ENCODE measurements at places on chromosomes 3 and 15.

GRCh38 chr3:41162541-41162940 is 36.8 kb upstream of the CTNNB1 start:
- no peak for DNase-seq

DNA sequence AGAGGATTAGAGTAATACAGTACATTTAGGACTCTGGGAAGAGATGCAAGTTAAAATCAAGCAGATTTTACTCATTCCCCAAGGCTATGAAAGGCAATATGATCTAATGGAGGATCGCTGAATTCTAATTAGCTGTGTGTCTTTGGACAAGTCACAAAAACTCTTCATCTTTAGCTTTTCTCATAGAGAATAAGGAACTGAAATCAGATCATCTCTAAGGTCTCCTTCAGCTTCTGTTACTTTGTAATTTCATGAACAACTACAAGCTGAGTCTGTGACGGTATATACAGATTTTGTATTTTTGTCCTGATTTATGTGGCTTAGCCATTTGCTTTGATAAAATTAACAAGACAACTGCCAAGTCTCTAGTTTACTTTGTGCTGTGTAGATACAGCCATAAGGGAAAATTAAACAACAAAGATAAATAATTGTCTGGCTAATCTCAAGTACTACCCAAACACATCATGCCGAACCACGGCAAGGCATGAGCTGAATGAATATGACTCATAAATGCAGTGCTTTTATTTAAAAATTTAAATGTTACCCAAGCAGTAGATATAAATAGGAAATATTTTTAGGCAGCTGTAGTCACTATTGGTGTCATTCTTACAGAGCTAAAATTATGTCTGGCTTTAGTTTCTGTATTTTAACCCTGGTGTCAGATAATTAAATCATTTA is 81.5 kb downstream of the GAP43 start:
- no peak for DNase-seq

DNA sequence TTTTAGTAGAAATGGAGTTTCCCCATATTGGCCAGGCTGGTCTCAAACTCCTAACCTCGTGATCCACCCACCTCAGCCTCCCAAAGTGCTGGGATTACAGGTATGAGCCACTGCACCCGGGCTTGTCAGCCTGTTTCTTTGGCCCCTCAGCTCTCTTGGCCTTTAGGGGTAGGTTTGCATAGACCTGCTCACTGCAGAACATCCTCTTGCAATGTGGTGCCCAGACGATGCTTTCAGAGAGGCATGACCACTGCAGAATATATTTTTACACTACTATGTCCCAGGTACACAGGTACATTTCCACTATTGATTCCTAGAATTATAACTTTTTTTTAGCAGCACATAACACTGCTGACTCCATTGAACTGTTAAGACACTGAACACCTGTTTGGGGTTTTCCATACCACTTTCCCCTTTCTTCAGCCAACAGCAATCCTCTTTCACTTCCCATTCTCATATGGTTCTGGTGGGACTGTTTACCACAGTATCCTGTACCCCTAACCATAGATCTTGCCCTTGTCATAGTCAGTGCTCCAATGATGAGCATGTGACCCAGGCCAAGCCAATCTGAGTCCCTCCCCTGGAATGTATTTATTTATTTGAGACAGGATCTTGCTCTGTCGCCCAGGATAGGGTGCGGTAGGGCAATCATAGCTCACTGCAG is 21.1 kb downstream of the CCDC32 start:
- DNase-seq: no peak

GRCh38 chr3:20215636-20216035 is 29.6 kb upstream of the SGO1 start:
- no peak for DNase-seq

- DNase-seq: no peak
Measured at GRCh38 chr3:45406772-45407171, 18.4 kb downstream of the LARS2 start.

GRCh38 chr3:24336101-24336500 is 158.5 kb downstream of the THRB start:
- no peak for DNase-seq

DNA sequence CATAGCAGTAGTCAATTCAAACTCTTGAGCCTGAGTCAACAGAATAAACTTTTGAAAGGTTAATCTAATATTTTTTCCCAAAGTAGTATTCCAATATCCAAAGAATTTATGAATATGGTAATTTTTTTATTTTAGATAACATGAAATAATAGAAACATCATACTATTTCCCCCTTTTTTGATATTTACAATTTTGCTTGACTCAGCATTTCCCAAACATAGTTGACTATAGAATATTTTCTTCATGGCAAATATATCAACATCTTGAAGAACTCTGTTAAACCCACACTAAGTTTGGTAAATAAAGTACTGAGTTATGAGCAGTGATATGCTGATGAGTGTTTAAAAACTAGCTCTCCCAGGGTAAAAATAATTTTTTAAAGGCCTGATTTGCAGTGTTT is 380.0 kb upstream of the ARL6 start:
- no peak for DNase-seq

DNA sequence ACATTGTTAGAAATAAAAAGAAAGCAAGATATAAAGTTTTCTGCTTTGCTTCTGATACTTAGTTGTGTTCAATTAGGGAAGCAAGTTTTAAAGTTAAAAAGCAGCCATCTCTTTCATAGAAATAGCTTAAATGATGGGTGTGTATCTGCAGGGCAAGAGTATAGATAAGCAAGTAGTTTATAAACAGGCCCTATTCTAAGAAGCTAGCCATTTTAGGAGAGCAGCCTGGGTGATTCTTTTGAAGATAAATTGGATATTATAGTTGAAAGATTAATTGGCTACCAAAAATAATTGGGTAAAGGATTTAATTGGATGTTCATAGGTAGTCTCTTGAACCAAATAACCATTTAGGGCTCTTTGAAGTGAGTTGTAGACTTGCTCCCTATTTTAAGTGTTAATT is 5.6 kb downstream of the EIF3J start:
- no peak for DNase-seq

- no peak for DNase-seq
Measured at GRCh38 chr15:100769975-100770340, 109.7 kb upstream of the ALDH1A3 start.

- no peak for DNase-seq
Measured at GRCh38 chr15:57503911-57504598, 87.6 kb upstream of the MYZAP start.

- DNase-seq: no peak
Measured at GRCh38 chr3:12557473-12558100, 700 bp downstream of the MKRN2 start.

- no peak for DNase-seq
Measured at GRCh38 chr3:156685752-156686151, 11.4 kb downstream of the TIPARP start.

GRCh38 chr3:51024765-51025632 is 350.3 kb downstream of the DOCK3 start:
- peak; percentile 42 for DNase-seq

- no peak for DNase-seq
Measured at GRCh38 chr3:194130807-194131589, 5.0 kb upstream of the HES1 start.

GRCh38 chr15:67512140-67512539 is 8.8 kb upstream of the C15orf61 start:
- no peak for DNase-seq

DNA sequence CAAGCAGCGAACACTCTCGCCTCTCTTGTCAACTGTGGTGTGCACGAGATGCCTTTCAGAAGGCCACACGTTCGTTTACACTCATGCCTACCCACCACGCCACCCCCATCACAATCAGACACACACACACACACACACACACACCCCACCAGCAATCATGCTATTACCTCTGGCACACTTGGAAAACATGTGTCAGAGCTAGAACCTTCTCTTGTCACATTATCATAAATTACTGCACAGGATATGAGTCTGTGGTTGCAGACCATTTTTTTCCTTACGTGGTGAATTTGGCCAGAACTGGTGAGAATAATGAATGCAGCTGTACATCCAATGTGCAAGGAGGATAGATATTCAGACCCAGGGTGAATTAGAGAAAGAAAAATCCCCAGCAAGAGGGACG is 52.4 kb downstream of the TRIM69 start:
- no peak for DNase-seq

- DNase-seq: no peak
Measured at GRCh38 chr15:70014860-70015490, 82.7 kb downstream of the TLE3 start.

- DNase-seq: no peak
Measured at GRCh38 chr3:5466065-5466464, 278.6 kb downstream of the EDEM1 start.

- peak; percentile 34 for DNase-seq
Measured at GRCh38 chr15:73950831-73951561, 24.7 kb downstream of the LOXL1 start.

- DNase-seq: no peak
Measured at GRCh38 chr3:114706591-114707232, 412.9 kb downstream of the TIGIT start.

DNA sequence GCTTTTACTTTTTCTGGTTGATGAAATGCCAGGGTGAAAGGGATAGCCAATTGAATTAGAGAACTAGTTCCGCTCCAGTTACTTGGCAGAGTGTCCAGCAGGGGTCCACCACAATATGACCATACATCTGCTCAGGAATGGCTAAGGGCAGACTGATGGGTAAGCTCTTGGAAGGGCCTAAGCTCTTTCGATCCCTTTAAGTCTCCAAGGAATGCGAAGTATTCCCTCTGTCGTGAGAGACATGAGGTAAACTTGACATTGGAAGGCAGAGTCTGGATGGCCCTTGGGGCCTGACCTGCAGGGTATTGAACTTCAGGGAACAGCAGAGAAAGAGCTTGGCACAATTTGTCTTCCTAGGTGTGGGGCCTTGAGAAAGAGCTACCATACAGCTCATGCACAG is 805.8 kb downstream of the PLOD2 start:
- DNase-seq: no peak

GRCh38 chr15:99426431-99427105 is 139.2 kb upstream of the MEF2A start:
- DNase-seq: no peak

DNA sequence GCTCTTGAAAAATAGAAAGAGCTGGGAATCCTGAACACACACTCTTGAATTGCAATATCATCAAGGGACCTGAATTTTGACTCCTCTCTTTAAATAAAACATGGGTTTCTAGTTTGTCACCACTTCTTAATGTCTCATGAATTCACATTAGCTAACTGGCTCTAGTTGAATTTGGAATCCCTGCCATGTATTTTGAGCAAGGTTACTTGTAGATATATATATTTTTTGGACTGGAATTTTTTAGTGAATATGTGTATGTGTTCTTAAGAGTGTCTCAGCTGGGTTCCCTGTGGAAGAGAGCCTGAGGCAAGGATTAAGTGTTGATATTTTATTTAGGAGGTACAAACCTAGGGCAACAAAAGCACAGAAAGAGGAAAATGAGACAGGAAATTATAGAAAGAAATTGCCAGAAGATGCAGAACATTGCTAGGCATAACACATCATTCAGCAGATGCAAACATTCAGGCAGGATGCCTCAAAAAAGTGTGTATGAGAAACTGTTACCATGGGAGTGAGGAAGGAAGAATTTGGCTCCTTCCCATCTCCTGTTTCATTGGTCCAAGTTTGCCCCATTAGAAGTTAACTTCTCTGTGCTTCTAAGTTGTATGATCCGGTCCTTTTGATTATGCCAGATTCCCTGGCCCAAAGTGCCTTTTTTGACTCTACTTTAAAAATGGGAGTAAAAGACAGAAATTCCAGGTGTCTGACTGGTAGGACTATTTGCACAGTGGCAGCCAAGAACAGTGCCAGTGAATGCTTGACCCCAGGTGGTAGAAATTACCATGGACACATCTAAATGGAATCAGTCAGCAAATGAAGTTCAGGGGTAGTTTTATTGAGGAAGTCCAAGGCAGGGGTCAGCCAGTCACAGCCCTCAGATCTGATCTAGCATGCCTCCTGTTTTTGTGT is 253.7 kb upstream of the TGFBR2 start:
- no peak for DNase-seq

GRCh38 chr15:78061963-78062427 is 15.5 kb downstream of the TBC1D2B start:
- DNase-seq: peak; percentile 46

DNA sequence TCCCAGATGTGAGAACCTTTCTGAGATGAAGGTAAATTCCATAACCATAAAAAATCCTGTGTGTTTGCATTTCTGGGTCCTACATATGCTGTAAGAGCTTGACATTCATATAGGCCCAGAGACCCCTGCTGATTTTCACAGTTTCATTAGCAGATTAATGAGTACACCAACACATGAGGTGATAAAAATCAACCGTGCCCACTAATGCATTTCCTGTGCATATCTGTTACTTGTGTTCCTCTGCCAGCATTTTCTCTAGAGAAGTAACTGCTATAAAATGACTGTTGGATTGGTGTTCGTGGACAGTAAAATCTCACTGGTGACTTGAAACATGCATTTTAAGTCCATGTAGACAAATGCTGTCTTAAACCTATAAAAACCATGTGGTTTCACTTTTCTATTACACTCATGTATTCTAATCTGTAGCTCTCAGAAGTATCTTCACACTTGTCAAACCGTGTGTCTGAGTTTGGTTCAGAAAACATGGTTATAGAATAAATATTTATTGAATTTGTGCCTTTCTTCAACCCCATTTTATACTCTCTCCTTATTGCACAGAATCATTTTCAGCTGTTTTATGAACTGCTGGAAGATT is 14.6 kb downstream of the MAP2K5 start:
- no peak for DNase-seq

GRCh38 chr3:22615790-22616189 is 587.3 kb upstream of the UBE2E2 start:
- DNase-seq: no peak

- no peak for DNase-seq
Measured at GRCh38 chr3:9068051-9068450, 104.8 kb upstream of the RAD18 start.

DNA sequence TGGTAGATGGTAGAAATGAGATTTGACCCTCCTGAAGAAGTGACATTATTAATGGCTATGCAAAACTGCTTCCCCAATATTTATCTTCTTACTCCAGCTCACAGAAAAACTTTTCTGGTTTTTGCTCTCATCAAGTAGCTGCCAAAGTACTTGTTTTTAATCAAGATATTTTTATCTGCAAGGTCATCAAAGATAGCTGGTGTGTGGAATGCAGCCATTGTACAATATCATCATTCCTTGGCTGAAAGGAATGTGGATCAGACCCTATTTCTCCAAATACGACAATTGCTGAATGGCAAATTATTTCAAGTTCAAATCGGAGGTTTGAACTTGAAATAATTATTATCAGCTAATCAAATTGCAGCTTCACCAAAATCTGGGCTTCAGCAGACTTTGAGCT is 126.9 kb upstream of the SLC7A14 start:
- no peak for DNase-seq

GRCh38 chr3:27679691-27680090 is 42.4 kb downstream of the EOMES start:
- no peak for DNase-seq

GRCh38 chr3:6679510-6679909 is 181.4 kb upstream of the GRM7 start:
- DNase-seq: no peak

DNA sequence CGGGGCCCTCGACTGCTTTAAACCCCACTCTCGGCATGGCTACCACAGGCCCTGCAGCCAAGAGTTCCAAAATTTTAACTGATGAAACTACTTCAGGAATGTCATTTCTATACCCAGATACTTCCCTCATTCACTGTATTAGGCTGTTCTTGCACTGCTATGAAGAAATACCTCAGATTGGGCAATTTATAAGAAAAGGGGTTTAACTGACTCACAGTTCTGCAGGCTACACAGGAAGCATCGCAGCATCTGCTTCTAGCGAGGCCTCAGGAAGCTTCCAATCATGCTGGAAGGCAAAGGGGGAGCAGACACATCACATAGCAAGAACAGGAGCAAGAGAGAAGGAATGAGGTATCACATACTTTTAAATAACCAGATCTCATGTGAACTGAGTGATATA is 21.6 kb upstream of the ALCAM start:
- no peak for DNase-seq

Data from stimulated activated CD8-positive, alpha-beta memory T cell treated with anti-CD3 and anti-CD28 coated beads, Interleukin-15, amount 100 ng/mL, for 4 hours (primary cell).